NCI-H2029 treated with DMSO at 0.1 percent for 48 hours (cell line): ENCODE measurements at places on chromosomes 16 and 17.
A peak's percentile ranks its signal among the peaks of the same experiment; 100 is the strongest.

- no peak for DNase-seq
Observed at GRCh38 chr17:29713626-29714025, 90.9 kb upstream of the CORO6 start.

GRCh38 chr16:68061396-68061795 lies 23.8 kb upstream of the NFATC3 start:
- DNase-seq = no peak

- no peak for DNase-seq
Observed at GRCh38 chr16:62036101-62036801, at the start of gene CDH8. TSS of gene CDH8 (minus strand) at chr16:62036438. CDS start at chr16:62021403, 15,035 bp downstream.

DNA sequence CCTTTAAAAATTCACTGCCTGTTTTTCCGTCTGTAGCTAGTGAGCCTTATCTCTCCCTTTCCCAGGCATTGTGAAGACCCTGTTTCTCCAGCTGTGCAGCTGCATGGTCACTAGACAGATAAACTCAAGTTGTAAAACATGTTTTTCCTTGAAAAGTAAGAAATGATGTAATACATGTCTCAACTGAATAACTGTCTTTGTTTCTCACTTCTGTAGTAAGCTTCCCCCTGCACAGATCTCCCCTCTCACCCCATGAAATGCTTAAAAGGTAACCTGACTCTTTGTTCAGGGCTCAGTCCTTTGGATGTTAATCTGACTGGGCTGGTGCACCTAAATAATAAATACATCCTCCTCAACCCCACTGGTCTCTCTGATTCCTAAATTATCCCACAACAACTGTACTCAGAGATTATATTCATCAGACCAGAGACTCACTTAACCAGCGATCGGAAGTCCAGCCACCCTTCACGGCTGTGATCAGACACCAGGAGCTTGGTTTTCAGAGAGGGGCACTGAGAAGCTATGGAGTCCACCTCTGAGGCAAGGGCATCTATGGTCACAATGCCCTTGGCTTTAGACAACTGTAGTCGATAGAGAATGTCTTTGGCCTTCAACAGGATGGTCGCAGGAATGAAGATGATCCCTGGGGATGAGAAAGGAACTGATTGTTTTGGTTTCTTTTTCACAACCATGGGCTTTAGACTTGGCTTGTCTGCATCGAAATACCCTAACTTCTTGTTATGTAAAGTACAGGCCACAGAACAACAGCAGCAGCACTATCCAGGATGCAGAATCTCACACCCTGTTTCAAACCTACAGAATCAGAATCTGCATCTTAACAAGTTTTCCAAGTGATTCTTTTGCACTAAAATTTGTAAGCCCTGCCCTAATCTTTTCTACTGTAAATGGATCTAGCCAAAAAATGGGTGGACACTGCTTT lies 15.4 kb downstream of the ACSM1 start:
- no peak for DNase-seq

DNA sequence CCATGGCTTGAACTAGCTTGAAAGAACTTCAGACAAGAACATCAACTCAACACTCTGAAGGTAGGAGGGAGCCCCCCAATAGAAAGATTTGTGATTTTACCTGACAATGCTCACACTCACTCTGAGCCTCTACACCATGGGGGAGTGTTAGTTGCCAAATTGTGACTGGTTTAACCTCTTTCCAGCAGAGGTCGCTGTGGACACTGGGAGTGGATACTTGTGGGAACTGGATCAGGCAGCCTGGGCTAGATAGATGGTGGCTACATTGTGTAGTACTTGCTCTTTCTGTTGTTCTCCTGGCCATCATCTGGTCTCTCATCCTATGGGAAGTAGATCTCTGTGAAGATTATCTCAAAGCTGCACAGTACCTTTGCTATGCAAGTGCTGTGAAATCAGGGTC lies 2.9 kb downstream of the SMPD3 start:
- peak; percentile 62 for DNase-seq

GRCh38 chr16:65845466-65846209 lies 520.9 kb upstream of the CDH5 start:
- DNase-seq = no peak

DNA sequence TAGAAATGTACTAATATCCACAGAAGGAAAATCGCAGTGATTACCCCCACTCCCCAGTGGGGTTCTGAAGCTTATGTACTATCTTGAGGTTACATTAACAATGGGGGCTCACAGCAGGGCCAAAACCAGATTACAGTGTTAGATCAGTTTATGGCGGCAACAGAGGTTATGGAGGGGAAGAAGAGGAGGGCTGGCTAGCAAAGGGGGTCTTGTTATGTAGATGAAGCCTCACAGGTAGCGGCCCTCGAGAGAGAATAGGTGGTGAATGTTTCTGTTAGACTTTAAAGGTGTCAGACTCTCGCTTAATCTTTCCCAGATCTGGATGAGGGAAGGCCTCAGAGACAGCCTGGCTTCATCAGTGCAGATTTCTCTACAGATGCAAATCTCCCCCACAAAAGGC lies 22.2 kb downstream of the RNF112 start:
- no peak for DNase-seq

GRCh38 chr17:74252211-74252610 lies 21.8 kb upstream of the DNAI2 start:
- no peak for DNase-seq

DNA sequence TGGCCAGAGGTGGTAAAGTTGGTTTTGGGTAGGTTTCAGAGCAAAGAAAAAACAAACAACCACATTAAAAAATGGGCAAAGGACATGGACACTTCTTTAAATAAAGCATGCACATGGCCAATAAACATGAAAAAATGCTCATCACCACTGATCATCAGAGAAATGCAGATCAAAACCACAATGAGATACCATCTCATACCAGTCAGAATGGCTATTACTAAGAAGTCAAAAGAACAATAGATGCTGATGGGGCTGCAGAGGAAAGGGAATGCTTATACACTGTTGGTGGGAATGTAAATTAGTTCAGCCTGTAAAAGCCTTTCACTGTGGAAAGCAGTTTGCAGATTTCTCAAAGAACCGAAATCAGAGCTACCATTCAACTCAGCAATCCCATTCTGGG lies 598.4 kb upstream of the SOX9 start:
- no peak for DNase-seq

- no peak for DNase-seq
Observed at GRCh38 chr17:72115781-72116525, 4.9 kb upstream of the SOX9 start.

GRCh38 chr17:77563439-77564102 lies 394.9 kb upstream of the TNRC6C start:
- DNase-seq = no peak

DNA sequence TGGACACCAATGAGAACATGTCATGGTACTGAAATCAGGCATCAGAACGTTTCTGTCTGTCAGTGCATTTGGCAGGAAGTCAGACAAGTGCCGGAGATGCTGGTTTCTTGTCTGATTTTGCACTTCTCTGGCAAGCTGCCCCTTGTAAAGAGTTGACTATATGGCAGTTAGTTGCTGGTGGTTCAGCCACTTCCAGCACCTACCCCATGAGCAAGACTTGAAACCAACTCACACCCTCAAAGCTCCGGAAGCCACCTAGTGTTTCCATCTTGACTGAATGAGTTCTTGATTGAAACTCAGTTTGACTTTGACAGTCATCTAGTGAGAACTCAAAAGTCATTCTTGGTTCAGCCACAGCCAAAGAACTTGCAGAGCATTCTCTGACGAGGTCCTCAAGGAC lies 225.1 kb downstream of the SPECC1 start:
- no peak for DNase-seq

- DNase-seq = no peak
Observed at GRCh38 chr16:47018223-47018891, 44.9 kb upstream of the DNAJA2 start.

GRCh38 chr17:57580055-57580739 lies 164.9 kb downstream of the CCDC182 start:
- no peak for DNase-seq

DNA sequence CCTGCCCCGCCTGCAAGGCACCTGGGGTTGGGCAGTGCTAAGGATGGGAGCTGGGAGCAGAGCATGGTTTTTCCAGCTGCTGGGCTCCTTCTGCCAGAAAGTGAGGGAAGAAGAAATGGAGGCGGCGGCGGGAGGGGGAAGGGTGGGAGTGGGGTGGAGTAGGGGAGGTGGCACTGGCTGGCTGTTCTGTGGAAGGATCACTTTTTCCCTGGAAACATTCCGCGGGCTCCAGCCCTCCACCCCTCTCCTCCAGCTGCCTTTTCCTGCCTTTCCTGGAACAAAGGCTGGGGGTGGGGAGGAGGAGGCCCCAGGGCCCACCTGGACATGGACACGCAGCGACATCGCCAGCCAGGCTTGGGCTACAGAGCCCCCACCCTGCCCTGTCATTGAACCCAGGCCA lies 41.1 kb downstream of the CFAP20 start:
- no peak for DNase-seq

GRCh38 chr16:8047736-8048135 lies 542.6 kb downstream of the TMEM114 start:
- no peak for DNase-seq

GRCh38 chr17:80498242-80498919 lies 22.0 kb upstream of the NPTX1 start:
- no peak for DNase-seq

GRCh38 chr17:45052052-45052772 lies 780 bp upstream of the DCAKD start:
- peak; percentile 5 for DNase-seq

GRCh38 chr17:76492123-76492988 lies 8.9 kb downstream of the RHBDF2 start:
- DNase-seq = no peak

DNA sequence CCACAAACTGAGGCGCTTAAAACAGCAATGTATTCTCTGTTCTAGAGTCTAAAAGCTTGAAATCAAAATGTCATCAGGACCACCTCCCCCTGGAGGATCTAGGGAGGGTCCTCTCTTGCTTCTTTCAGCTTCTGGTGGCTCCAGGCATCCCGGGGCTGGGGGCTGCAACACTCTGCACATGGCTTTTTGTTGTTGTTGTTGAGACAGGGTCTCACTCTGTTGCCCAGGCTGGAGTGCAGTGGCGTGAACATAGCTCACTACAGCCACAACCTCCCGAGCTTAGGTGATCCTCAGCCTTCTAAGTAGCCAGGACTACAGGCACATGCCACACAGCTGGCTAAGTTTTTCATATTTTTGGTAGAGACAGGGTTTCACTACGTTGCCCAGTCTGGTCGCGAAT lies 37.0 kb upstream of the SNN start:
- no peak for DNase-seq

DNA sequence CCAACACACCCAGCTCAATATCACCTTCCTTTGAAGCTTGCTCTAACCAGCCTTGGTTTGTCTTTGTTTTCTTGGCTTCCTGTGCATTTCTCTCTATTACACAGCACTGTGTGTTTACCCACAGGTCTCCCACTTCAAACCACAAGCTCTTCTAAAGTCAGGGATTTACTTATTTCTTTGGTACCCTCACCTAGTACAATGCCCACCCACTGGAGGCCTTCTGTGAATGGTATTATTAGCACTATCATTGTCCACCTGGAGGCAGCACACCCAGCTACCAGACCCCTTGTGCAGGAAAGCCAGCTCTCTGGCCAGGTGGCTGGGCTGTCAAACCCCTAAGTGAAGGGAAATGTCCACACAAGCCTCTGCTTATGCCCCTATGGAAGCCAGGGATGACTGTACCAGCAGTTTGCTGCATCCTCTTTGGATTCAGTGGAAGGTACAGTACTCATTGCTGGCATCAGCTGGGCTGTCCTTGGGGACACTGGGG lies 9.4 kb upstream of the TOP2A start:
- no peak for DNase-seq

- DNase-seq = no peak
Observed at GRCh38 chr16:11955713-11956123, 9.3 kb upstream of the TNFRSF17 start.
